DMS79 (cell line): ENCODE measurements at places on chromosomes 7 and 10.

- DNase-seq = no peak
Observed at GRCh38 chr10:5034588-5034987, 30.9 kb upstream of the AKR1C2 start.

DNA sequence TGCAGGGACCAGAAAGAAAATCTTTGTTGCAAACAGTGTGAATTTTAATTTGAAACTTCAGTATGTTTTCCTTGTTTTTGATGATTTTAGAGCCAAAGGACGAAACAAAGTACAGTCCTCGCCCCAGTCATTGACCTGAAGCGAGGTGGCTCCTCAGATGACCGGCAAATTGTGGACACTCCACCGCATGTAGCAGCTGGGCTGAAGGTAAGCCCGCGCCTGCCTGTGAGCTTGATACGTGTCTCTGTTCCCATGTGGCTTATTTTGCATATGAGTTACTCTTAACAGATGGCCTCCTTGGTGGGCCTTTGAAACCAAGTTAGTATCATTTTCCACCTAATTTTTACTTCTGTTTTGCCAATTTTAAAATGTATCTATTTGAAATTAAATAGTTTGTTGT, 12.3 kb downstream of the RBM17 start:
- DNase-seq = no peak

DNA sequence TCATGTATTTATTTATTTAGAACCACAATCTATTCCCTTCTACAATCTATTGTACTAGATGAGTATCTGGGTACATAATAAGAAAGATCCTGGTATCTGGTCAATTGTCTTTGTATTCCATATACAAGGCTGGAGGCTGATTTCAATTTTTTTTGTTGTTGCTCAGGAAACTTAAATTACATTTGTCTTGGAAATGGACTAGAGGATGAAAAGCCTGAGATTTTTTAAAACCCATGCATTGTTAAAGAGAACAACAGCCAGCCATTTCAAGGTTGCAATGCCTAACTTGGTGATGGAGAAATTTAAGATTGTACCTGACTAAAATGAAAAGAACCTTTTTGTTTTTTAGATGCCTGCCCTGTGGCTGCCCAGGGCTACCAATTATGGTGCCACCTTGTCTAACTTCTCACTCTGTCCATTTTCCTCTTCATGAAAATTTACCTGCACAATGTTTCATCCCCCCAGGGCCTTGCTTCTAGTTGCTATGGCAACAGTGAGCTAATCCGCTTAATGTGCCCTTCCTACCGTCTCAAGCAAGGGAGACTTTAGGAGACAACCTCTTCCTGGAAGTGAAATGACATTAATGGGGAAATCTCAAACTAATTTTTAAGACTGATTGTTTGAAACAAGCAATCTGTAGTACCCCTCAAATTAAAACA, 203.7 kb upstream of the PHYHIPL start:
- DNase-seq = no peak

- no peak for DNase-seq
Observed at GRCh38 chr7:2000746-2001321, 231.9 kb downstream of the MAD1L1 start.

DNA sequence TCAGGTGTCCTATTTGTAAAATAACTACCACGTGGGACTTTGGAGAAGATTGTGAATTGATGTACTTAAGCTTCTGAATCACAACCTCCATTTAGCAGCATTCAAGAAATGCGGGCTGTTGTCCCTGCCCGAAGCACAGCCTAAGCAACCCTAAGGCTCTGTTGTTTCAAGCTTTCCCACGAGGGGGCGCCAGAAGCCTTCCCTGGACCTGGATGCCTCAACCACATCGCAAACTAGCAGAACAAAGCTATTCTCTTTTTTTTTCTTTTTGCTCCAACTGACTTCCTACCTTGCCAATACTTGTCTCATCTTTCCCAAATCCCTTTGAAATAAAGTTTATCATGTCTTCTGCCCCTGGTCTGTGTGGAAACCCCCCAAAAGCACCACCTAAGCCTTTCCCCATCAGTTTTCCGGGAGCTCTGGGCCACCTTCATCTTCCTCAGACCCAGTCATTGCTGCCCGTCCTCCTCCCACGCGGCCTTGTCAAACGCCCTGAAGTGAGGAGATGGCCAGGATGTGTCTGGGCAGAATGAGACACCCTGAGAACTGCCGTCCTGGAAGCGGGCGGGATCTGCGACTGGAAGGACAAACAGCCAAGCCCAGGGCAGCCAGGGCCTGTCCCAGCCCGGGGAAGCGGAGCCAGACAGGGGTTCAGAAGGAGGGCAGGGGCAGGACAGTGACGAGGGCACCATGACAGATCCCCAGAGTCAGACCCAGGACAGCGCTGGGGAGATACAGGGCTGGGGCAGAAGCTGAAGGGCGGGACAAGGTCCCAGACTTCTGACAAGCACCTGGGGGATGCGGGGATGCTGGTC, 112.7 kb downstream of the SLIT1 start:
- no peak for DNase-seq

- no peak for DNase-seq
Observed at GRCh38 chr10:30625080-30625479, 4.5 kb downstream of the LYZL2 start.

DNA sequence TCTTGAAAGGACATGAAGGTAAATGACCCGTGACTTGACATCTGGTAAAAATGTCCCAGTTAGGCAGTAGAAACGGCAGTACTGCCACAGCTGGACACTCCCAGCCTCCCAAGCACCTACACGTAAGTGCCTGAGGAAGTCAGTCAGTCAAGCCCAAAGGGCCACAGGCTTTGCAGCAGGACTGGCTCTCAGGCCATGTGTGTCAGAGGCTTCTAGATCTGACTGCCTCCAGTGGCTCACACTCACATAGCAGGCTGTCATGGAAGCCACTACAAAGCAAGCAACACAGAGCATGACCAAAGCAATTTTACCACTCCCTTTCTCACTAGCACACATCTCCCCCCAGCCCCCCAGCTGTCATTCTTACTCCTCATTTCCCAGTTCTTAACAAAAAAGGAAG, 17.8 kb upstream of the CCNJ start:
- DNase-seq = no peak

GRCh38 chr7:28754027-28754426, 204.1 kb downstream of the TRIL start:
- DNase-seq = no peak

GRCh38 chr10:26725837-26726727, 28.6 kb downstream of the PDSS1 start:
- no peak for DNase-seq

GRCh38 chr7:158958618-158959017, 102.3 kb downstream of the DYNC2I1 start:
- DNase-seq = no peak

DNA sequence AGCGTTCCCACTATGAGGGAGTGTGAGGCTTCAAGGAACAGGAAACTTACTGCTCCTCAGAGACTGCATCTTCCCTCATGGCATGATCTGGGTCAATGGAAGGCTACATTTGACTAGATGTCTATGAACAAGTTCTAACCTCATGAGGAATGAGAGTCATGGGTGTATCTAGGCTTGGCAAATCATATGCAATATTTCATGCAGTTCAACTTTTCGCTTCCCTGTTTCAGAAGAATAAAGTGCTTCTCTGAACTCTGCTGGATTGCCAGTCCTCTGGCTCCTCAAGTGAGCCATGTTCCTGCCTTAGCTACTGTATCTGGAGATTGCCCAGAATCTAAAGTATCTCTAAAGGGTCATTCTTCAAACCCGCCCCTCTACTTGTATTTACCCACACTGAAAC, 54.3 kb upstream of the SEMA3A start:
- DNase-seq = no peak

GRCh38 chr7:101707587-101707986, 78.5 kb upstream of the MYL10 start:
- DNase-seq = no peak

GRCh38 chr7:66664590-66665293, 36.1 kb downstream of the KCTD7 start:
- no peak for DNase-seq

GRCh38 chr7:36657036-36657660, 67.1 kb downstream of the AOAH start:
- no peak for DNase-seq

GRCh38 chr10:42962902-42963231, 114.0 kb upstream of the RET start:
- no peak for DNase-seq

GRCh38 chr7:139762886-139763285, 14.9 kb downstream of the HIPK2 start:
- DNase-seq = no peak
